ENCODE measurements at places on chromosomes 4 and X.

- DNase-seq: no peak
Measured at GRCh38 chr4:24468071-24468470, 116.3 kb downstream of the DHX15 start.

GRCh38 chrX:136528645-136529315 lies 3.2 kb upstream of the VGLL1 start:
- peak; percentile 20 for DNase-seq

DNA sequence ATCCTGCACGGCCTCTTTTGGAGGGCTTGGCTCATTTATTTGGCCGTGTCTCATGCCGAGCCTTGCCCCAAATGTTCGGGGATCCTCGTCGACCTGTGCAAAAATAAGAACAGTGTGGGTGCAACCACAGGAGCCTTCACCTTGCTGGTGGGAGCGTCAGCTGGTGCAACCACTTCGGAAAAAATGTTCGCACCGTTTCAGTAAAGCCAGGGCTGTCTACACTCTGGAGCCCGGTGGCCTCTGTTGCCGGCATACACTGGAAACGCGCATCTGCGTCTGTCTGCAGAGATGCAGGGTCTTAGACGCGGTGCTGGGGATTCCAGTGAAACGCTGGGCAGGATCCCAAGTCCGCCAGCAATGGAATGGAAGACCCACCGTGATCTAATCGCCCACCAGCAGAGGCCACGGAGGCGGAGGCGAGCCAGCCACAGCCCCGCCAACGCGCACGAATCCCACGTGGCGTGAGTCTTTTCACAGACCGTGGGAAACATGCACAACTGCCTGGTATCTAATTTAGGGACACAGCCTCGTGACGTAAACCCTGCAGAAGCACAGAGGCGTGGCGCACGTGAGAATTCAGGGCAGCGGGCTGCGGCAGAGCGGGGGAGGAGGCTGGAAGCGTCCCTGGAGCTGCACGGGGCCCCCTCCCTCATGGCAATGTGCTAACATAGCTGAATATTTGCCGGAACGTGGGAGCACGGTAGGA lies 13.8 kb upstream of the MXD4 start:
- DNase-seq: no peak

DNA sequence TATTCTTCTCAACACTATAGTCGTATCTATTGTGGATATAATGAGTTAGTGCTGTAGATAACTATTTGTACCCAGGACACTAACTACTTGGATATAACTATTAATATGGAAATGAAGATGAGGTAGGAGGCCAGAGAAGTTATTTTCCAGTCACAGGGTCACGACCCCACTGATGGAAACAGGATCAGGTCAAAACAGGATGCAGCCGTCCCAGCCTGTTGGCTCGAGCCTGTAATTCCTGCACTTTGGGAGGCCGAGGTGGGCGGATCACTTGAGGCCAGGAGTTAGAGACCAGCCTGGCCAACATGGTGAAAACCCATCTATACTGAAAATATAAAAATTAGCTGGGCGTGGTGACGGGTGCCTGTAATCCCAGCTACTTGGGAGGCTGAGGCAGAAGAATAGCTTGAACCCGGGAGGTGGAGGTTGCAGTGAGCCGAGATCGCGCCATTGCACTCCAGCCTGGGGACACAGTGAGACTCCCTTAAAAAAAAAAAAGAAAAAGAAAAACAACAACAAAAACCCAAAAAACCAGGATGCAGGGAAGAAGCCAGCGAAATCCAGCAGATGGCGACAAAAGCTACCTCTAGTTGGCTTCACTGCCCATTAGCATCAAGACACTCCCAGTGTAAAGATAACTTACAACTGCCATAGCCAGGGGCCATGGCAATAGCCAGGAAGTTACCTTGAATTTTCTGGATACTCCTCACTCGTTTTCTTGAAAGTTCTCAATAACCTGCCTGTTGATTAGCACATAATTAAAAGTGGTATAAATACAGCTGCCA lies 37.9 kb upstream of the NKAP start:
- peak; percentile 79 for DNase-seq

GRCh38 chr4:172578712-172579111 lies 589.9 kb upstream of the GALNT7 start:
- DNase-seq: no peak

- DNase-seq: no peak
Measured at GRCh38 chr4:185144601-185145240, 1.7 kb downstream of the SLC25A4 start.

GRCh38 chrX:111411983-111412382 lies at the start of gene DCX:
Gene DCX, minus strand, starts transcription at chrX:111412192. Its CDS starts 1,794 bp downstream, at chrX:111410398.
- no peak for DNase-seq

GRCh38 chr4:118281611-118282442 lies 71.0 kb downstream of the PRSS12 start:
- peak; percentile 68 for DNase-seq

- DNase-seq: no peak
Measured at GRCh38 chr4:909821-910220, 22.3 kb downstream of the GAK start.

DNA sequence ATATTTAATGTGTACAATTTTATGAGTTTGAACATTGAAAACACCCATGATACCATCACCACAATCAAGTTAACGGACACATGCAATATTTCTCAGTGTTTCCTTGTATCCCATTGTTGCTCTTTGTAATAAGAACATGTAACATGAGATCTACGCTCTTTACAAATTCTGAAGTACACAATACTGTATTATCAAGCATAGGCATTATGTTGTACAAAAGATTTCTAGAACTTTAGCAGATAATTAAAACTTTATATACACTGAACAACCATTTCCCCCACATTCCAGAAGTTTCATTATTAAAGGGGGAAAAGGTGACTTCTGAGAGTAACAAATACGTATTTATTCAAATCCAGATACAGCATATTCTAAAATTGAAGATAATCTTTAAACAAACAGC lies 114.5 kb downstream of the SLC10A7 start:
- no peak for DNase-seq

DNA sequence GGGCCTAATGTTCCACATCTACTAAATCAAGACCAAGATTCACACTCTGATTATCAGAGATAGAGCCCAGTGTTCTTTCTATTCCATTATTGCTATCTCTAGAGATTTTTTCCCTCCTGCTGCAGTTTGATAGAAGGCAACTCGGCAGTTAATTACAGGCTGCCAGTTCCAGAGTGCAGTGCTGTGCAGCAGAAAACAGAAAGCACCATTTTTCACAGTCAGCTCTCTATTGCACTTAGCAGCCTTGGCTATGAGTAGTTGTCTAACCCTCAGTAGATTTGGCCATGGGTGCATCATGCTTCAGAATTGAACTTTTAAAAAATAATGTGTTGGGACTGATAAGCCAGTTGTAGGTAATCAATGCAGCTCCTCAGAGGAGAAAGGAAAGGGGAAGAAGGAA lies 295.3 kb downstream of the MID1IP1 start:
- no peak for DNase-seq

DNA sequence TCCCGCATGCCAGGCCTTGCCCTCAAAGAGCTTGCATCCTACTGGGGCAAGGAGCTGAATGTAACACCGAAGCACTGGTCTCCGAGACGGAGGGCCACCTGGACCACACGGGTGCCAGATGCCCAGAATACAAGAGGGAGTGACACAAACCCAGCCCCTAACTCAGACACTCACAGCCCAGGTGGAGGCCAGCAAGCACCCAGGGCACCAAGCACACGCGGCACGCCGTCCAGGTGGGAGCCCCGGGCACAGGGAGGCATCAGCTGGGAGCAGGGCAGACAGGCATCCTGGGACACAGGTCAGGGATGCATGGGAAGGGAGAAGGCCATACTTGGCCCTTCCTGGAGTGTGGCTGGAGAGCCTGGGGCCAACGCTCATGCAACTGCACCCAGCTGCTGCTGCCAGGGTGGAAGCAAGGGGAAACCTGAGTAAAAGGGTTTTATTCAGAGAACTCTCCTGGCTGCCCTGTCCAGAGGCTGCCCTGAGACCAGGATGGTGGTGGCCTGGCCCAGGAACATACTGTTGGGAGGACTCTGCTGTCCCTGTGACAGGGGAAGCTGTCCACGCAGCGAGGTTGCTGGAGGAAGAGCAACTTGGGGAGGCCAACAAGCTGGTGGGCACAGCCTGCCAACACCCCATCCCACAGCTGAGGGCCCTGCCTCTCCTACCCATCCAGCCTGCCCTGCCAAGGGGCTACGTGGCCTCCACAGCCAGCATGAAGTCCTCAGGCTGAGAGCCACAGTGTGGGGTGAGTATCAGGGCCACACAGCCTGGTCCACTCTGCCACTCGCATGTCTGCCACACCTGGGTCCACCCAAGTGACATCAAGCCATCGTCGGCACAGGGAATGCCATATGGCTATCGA lies 22.2 kb upstream of the PPP2R2C start:
- DNase-seq: no peak

GRCh38 chr4:35934320-35934981 lies 309.9 kb downstream of the ARAP2 start:
- peak; percentile 68 for DNase-seq

DNA sequence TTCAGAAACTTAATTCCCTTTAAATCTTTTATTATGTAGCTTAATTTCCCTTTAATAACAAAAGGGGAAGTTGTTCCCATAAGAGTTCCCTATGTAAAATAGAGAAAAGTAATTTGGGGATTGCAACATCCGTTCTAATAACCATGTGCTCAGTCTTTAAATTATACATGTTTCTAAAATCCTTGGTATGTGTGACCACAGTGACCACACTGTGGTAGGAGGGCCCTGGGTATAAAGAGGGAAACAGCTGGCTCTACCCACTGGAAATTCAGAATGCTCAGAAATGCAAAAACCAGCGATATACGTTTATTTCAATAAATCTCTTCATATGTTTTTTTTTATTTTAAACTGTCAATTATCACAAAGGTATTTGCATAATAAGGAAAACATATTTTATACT lies 219.1 kb downstream of the FGF13 start:
- no peak for DNase-seq

DNA sequence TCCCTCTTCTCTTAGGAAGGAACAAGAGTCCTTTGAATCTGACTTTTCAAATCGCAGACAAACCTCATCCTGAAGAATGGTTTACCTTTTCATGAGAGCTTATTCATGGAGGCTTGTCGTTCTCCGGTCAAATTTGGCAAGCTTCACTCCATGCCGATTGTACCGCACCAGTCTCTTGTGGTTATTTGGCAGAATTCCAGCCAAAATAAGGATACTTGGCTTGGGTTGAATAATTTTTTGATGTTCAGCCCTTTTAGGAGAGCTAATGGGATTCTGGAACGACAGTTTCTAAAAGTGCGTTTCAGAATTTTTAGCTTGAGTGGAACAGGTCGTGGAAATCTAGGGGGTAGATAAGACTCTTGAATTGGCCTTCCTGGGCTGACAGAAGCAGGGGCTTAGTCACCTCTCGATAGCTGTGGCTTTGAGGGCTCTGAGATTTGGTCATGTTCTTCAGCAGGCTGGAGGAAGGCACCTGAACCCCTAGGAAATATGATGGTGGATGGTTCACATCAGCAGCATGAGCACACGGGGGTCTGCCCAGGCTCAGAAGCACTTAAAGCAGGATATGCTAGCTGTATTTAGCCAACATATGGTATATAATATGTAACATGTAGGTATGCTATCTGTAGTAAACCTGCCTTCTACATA lies 1.5 kb downstream of the KLHL2 start:
- DNase-seq: peak; percentile 18

DNA sequence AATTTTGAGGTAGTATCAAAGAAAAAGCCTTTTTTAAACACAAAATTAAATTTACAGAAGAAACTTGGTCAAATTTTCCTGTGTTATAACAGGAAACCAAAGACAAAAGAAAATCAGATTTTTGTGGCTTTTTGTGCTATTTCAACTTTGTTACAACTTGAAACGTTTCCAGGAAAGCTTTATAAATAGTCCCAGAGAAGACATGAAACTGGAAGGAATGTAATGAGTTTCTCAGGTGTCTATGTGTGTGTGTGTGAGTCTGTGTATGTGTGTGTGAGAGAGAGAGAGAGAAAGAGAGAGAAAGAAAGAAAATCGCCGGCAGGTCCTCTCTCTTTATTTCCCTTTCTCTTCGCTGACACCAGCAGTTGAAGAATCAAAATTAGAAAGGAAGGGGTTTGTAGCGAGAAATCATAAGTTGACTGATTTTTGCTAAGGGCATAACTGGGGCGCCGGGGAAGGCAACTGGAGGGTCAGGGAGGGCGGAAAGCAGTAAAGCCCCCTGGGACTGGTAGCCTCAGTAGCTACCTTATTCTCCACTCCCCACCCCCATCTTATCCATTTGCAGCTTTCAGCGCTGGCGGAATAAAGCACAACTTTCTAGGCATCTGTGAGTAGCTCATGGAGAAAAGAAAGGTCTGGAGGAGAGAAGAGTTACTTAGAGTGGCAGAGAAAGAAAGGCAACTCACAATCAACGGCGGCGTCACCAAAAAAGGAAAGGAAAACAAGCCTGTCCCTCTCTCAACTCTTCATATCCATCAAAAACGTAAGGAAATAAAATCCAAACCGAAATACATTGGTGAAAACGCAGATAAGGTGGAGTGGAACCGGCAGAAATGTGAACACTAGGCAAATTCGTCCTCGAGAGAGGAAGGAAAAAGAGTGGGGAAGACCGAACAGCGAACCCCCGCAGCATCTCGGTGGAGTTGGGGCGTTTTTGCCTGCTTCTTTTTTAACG lies 1.3 kb downstream of the TMEM47 start:
- DNase-seq: no peak

- DNase-seq: no peak
Measured at GRCh38 chr4:12723849-12724447, 760.2 kb downstream of the RAB28 start.

- peak; percentile 19 for DNase-seq
Measured at GRCh38 chr4:67456577-67457196, 88.6 kb downstream of the CENPC start.

DNA sequence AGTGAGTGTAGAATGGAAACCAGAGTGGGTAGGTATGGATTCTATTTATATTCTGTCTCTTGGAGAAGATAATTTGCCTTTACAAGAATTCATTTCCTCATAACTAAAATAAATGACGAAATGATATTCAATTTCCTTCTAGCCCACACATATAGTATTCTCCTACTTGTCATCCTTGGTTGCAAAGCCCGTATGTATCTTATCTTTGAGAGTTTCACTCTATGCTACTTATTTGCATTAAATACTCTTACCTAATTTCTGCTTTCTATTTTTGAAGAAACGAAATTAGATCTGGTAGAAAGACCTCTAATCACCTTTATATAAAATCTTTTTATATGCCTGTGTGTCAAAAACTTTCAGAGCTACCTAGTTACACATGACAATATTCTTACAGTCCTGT lies 457.7 kb downstream of the NKX6-1 start:
- DNase-seq: no peak

- no peak for DNase-seq
Measured at GRCh38 chrX:7503251-7503650, 339.7 kb upstream of the VCX start.

DNA sequence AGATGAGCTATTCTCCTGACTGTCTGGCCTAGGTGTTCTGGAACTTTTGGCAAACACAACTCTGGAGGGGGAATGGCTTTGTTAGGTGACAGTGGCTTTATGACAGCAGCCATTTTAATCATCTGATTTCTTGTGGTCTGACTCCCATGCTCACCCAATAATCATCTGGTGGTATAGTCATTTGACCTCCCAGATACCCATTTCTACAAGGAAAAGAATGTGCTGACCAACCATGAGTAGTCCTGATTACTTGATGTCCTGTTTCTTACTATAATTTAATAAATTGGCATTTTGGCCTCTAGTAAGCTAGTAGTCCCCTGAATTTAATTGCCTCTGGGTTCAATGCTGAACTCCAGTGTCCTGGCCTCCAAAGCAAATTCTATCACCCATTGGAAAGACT lies 109.9 kb upstream of the DUSP21 start:
- DNase-seq: no peak

Measured in KBM-7 (cell line).